GM04503 (cell line): ENCODE measurements at places on chromosomes 4 and X.

DNA sequence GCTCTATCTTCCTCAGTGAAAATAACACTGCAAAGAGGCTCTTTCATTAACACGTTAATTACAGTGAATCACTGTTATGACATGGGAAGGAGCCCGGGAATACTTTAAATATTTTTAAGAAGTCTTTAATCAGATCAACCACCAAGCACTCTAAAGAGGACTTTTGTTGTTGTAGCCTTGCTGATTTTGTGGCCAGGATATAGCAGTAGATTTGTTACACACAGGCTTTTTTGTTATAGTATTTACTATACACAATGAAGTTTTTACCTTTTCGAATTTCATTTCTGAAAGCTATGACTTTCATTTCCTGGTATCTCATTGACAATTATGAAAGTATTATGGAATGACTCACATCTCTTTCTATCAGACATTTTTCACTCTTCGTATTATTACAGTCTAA lies 20.3 kb downstream of the FGF13 start:
- no peak for DNase-seq

DNA sequence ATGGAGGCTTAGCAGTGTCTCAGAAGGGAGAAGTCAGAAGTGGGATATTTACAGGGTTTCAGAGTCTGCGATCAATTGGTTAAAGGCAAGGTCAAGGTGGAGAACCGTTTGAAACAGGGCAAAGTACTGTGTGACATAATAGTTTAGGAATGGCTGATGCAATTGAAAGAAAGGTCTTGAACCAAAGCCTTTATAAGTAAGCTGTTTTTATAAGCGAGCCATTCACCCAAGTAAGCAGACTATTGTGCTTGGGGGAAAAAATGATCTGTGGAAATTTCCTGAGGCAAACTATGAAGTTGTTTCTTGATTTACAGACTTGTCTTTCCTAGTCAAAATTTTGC lies 327.3 kb downstream of the CAMK2D start:
- no peak for DNase-seq

- DNase-seq = no peak
Measured at GRCh38 chr4:113641025-113641431, 120.5 kb downstream of the CAMK2D start.

GRCh38 chr4:80454556-80454955 lies 119.0 kb downstream of the CFAP299 start:
- DNase-seq = no peak

- DNase-seq = no peak
Measured at GRCh38 chr4:41455206-41455605, 82.8 kb upstream of the LIMCH1 start.

GRCh38 chr4:55964046-55964445 lies 15.3 kb downstream of the CEP135 start:
- no peak for DNase-seq

- DNase-seq = peak; percentile 50
Measured at GRCh38 chr4:174437324-174437723, 85.0 kb downstream of the HPGD start.

DNA sequence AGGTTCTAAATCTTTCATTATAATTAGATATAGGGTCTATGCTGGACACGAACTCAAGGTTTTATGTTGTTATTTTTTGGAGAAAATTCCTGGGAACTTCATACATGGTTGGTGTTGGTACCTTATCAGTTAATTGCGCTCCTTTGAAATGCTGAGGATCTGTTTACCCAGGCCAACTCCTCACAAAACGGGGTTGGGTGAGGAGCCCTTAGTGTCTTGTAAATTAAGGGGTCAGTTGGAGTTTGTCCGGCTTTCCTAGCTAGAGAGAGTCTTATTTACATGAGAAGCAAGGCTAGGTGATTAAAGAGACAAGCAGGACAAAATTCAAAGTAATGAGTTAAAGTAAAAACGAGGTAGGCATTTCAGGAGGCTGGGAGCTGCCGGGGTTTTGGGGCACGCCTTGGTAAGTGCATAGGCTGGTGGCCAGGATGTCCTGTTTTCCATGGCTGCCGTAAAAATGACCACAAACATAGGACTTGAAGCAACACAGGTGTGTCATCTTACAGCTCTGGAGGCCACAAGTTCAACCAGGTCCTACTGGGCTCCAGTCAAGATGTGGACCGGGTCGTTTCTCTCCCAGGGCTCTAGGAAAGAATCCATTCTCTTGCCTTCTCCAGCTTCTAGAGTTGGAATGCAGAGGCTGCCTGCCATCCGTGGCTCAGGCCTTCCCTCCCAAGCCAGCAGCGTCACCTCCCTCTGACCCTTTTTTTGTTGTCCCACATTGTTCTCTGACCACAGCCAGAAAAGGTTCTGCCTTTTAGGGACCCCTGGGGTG lies 19.8 kb downstream of the PSAPL1 start:
- no peak for DNase-seq

DNA sequence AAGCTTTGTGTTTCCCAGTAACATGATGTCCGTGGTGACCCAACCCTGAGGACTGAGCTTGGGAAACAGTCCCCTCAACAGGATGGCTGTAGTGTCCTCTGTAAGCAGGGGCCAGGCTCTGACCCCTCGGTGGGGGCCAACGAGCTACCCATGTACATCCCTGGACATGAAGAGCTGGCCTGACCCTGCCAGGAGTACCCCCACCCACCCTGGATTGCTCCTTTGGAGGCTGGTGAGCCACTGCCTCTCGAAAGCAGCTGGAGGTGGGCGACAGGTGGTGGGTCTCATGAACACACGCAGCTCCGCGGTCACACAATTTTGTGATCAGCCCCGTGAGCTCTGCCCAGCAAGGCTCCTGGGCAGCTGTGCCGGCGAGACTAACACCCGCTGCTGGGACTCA lies 33.5 kb downstream of the NSG1 start:
- DNase-seq = no peak

GRCh38 chr4:54254915-54255246 lies 25.8 kb downstream of the PDGFRA start:
- DNase-seq = no peak

GRCh38 chr4:114149-114548 lies 10.2 kb upstream of the ZNF718 start:
- no peak for DNase-seq

- DNase-seq = no peak
Measured at GRCh38 chr4:173057901-173058300, 110.7 kb upstream of the GALNT7 start.

GRCh38 chr4:139530833-139531427 lies 25.1 kb downstream of the SETD7 start:
- DNase-seq = no peak

- no peak for DNase-seq
Measured at GRCh38 chr4:5959211-5959982, 58.8 kb downstream of the C4orf50 start.

- DNase-seq = no peak
Measured at GRCh38 chr4:105061731-105062130, 84.9 kb upstream of the TET2 start.

DNA sequence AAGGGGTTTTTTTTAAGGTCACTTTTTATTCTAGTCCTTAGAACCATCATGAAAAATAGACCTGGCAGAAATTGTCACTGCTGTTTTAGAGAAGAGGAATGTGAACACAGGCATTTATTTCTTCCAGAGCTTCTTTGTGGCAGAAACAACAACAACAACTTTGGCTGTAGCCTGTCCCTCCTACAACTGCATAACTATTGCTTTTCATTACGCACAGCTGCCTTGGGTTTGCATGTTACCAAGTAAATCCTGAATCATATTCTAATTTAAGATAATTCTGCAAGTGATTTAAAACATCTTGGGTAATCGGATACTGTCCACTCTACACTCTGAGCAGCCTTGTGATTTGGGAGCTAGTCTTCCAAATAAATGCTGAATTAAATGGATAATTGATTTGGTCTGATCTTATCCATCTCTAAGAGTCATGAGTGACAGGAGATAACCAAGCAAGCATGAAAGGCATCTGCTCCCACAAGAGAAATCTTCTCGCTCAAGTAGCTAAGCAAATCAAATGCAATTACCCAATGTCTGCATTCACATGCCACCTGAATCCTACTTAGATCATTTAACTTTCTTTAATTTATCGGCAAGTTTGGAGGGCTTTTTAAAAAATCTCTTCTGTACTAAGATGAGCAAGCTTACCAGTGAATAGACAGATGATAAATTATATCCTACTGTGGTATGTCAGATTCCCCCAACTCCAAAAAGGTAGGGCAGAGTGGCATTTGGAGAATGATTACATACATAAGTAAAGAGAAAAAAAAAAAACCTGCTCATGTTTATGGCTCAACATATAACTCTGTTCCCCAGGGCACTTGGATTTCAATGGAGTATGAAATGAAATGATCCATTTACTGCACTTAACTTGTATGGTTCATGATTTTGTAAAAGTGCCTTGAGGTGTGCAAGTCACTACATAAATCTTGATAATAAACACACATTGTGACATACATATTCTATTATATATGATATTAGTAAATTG lies 73.6 kb downstream of the EGF start:
- peak; percentile 49 for DNase-seq

GRCh38 chr4:182221987-182222386 lies 21.2 kb upstream of the TENM3 start:
- DNase-seq = no peak

- no peak for DNase-seq
Measured at GRCh38 chrX:150680974-150681373, 12.2 kb upstream of the MTMR1 start.

- DNase-seq = no peak
Measured at GRCh38 chr4:9735515-9735914, 45.9 kb upstream of the DRD5 start.

DNA sequence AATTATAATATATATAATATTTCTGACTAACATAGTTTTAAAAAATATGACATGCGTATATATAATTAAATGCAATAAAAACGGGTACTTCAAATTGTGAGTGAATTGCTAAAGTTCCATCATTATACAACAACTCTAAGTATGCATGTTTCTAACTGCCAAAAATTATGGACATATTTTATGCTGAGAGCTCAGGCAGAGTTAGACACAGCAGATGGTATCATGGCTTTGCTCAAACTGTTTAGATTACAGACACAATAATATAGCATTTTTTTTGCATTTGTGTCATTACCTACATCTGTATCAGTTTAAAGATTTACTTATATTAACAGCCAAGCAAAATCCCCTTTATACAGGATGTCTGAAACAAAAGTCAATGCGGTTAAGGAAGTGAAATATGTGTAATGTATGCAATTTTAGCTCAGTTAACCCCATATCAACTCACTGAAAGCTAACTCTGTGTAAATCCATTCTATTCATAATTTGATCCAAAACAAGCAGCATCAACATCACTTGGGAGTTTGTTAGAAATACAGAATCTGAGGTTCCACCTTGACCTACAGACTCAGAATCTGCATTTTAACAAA lies 119.1 kb upstream of the CNKSR2 start:
- no peak for DNase-seq

DNA sequence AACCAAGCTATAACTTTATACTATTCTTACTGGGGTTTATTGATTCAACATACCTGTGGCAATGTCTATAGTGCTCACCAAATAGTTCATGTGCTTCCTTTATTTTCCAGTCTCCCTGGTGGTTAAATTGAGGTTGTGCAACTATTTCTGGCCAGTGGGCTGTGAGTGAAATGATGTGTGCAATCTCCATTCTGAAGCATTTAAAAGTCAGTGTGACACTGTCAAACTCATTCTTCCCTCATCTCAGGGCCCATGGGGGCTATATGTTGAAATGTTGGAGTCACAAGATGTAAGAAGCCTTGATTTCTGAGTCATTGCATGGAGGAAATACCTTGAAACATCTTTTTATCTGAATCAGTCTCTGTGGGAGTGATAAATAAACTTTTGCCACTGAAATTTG lies 414.3 kb upstream of the RPS6KA3 start:
- DNase-seq = no peak

GRCh38 chr4:1204828-1205585 lies 32.6 kb upstream of the SPON2 start:
- DNase-seq = no peak

- DNase-seq = peak; percentile 18
Measured at GRCh38 chr4:76856243-76857073, 41.5 kb downstream of the SOWAHB start.

DNA sequence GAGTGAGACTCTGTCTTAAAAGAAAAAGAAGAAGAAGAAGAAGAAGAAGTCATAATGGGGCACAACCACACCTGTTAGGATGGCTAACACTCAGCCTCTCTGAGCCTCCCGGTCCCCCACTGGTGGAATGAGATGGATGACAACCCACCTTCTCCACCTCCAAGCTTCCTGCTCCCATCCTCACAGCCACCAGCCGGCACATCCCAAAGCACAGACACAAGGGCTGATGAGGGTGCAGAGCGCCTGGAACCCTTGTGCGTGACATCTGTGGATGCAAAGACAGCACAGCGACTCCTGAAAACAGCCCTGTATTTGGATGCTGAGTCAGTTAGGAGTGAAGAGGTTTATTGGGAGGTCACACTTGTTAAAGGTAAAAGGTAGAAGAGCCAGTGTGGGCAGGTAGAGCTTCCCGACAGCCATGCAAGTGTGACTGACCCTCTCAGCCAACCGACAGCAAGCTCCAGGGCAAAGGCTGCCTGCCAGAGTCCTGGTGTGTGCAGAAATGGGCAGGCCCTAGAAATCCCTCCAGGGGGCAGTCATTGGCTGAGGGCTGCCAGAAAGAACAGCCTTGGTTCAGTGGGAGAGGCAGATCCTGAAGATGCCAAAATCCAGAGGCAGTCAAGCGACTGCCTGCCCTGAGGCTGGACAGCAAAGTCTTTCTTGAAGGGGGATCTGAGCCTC lies 26.6 kb upstream of the MAN2B2 start:
- DNase-seq = no peak

GRCh38 chr4:48546336-48546735 lies 56.3 kb downstream of the ZAR1 start:
- DNase-seq = no peak

DNA sequence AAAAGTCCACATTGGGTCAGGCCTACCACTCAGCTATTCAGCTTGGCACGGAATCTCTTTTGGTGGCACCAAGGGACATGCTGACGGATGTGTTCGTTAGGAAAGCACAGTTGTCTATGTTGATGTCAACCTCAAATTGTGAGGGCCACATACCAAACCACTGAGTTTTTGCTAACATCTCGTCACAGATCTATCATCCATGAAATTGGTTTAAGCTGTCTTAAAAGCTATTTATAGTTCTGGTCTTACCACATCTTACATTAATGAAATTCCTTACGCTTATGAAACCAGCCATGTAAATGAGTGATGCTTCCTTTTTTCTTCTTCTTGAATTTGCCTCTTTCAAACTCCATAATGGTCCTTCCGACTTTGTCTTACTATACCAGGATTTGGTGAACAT lies 101.5 kb downstream of the MGST2 start:
- peak; percentile 90 for DNase-seq

DNA sequence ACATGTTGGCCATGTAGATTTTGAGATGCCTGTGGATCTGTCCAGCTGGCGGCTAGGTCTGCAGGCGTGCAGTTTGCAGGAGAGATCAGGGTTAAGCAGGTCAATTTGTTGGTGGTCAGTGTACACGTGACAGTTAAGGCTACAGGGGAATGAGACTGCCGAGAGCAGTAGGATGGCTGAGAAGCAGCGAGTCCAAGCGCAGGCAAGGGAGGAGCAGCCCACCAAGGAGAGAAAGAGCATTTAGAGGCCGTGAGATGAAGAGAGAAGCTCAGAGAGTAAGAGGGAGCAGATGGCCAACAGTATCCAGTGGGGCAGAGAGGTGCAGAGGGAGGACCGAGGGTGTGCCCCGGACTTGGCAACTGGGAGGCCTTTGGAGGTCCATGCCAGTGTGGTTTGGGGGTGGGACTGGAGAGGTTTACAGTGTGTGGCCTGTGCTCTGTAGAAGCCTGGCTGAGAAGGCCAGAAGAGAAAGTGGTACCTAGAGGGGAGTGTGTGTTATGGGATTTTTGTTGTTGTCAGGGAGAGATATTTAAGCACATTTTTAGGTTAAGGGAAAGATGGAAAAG lies 18.4 kb downstream of the SNX25 start:
- DNase-seq = no peak
